GM23338 (cell line): ENCODE measurements at places on chromosomes 5 and 9.

DNA sequence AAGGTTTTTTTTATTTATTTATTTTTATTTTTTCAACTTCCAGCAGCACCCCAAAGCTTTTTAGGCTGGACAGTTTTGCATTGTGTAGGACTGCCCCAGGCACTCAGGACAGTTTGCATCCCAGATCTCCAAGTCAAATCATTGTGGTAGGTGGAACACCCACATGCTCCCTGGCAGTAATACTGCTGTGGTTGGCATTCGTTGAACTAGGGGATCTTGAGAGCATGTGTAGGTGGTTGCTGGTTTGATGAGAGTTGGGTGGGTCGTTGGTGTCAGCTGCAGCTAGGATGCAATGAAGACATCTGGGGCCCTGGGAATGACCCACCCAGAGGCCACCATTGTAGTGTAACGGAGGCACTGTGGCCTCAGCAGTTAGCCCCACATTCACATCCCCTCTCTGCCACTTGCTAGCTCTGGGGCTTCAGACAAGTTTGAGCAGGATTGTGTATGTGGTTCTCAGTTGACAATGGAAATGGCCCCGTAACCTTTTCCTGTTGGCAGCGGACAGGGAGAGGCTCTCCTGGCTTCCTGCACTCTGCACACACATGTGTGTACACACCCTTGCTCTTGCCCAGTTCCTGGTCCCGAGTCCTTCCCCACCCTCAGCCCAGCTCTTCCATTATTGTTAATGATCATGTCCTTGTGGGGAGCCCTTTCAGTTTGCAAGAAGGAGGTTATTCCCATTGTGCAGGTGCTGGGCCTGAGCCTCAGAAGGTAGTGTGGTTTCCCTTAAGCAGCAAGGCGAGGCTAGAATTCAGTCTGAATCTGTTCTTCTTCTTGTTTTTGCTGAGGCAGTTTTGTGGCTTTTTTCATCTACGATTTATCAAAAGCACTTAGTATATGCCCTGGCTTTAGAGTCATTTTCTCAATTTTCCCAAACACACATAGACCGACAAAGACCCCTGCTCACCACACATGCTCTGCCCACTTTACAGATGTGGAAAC, 46.5 kb downstream of the PPARGC1B start:
- peaks cover 8% of the 10 kb centered on the region for H3K4me1 ChIP-seq
- DNase-seq, result no peak
- H3K36me3 ChIP-seq, result no peaks in the 10 kb centered on the region
- H3K27me3 ChIP-seq, result no peaks in the 10 kb centered on the region
- no peak overlapping the region for H3K4me3 ChIP-seq

DNA sequence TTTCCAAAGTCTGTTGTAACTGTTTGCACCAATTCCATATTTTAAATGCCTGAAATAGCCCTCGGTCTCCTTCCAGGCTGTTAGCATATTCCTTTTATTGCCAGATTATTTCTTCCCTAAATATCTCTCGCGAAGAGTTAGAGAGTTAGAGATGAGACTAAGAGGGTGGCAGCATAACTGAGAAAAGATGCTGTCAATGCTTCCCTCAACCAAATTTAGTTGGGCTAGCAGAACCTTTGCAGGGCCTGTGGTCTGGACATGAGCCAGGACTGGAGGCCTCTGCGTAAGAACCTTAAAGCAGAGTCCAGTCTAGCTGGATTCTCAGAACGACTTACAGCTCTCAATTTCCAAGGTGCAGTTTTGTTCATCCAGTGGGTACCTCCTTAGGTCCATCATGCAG, 135.9 kb downstream of the GABRB2 start:
- H3K36me3 ChIP-seq, result no peaks in the 10 kb centered on the region
- no peaks in the 10 kb centered on the region for H3K27me3 ChIP-seq
- H3K4me1 ChIP-seq, result no peaks in the 10 kb centered on the region
- H3K27ac ChIP-seq, result no peak overlapping the region
- H3K4me3 ChIP-seq, result no peak overlapping the region

- no peak overlapping the region for H3K4me3 ChIP-seq
- no peak overlapping the region for H3K27ac ChIP-seq
- no peaks in the 10 kb centered on the region for H3K27me3 ChIP-seq
- H3K36me3 ChIP-seq, result no peaks in the 10 kb centered on the region
- peaks cover 3% of the 10 kb centered on the region; the same call in 1 of the 2 replicates for H3K4me1 ChIP-seq
These were observed 190.5 kb downstream of the ADAMTS12 start for GRCh38 chr5:33701251-33701650.

GRCh38 chr5:14143841-14144585, 871 bp downstream of the TRIO start:
- H3K4me3 ChIP-seq, result peak overlapping the region; percentile 96
- H3K27ac ChIP-seq, result no peak overlapping the region

DNA sequence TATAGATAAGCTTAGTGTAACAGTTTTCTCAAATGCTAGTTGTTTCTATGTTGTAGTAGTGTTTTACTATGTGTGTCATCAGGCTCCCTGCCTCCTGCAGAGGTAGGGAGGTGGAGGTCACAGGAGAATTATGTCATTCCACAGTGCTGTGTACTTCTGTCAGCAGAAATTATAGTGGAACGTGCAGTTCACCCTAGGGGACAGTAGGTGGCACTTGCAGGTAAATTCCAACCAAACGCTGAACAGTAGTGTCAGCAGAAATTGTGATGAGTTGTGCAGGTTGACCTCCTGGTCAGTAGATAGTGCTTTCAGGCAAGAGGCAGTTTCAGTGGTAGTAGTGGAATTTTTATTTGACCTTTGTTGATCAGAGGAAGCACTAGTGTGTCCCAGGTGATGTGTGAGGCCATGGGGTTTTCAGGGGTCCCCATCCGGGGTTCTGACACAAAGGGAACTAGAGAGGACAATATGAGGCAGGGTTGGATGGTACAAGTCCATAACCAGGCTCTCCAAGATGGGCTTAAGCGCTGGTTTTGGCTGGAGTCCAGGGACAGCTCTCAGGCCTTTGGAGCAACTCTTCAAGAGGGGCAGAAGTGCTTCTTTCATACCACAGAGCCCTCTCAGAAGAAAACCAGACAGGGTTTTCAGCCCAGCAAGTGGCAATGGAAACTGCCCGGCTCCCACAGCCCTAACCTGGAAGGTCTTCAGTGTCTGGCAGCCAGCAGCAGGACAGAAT, 402.9 kb downstream of the CYLC2 start:
- no peaks in the 10 kb centered on the region for H3K27me3 ChIP-seq
- H3K4me1 ChIP-seq, result no peaks in the 10 kb centered on the region
- peak; percentile 36 for DNase-seq
- no peak overlapping the region for H3K4me3 ChIP-seq
- H3K27ac ChIP-seq, result no peak overlapping the region
- no peaks in the 10 kb centered on the region for H3K36me3 ChIP-seq

DNA sequence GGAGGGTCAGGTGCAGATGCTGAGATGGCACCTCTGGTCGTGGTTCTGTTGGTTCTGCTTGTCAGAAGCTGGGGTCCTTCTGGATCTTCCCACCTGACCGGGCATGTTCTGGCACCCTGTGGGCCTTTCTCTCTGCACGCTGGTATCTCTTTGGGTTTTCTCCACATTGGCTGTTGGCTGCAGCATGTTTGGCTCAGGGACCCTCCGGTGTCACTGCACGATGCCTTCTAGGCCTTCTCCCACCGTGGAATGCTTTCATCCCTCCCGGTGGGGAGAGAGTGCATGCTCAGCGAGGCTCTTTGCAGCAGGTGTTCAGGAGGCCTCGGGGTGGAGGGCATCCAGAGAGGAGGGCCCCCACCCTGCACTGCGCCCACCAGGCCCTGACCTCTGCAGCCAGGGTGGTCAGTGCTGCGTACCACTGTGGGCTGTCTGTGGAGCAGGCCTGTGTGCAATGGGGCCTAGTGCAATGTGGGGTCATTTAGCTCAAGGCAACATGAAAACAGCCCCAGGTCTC, 119.4 kb downstream of the WNK2 start:
- H3K4me3 ChIP-seq, result no peak overlapping the region
- no peaks in the 10 kb centered on the region for H3K36me3 ChIP-seq
- H3K27me3 ChIP-seq, result no peaks in the 10 kb centered on the region
- peaks cover 4% of the 10 kb centered on the region; the same call in 1 of the 2 replicates for H3K4me1 ChIP-seq
- no peak for DNase-seq
- H3K27ac ChIP-seq, result no peak overlapping the region

GRCh38 chr9:126451316-126451885, 124.8 kb downstream of the MVB12B start:
- no peaks in the 10 kb centered on the region for H3K27me3 ChIP-seq
- H3K36me3 ChIP-seq, result no peaks in the 10 kb centered on the region
- no peak overlapping the region for H3K27ac ChIP-seq
- no peak for DNase-seq
- H3K4me3 ChIP-seq, result no peak overlapping the region

- H3K27me3 ChIP-seq, result no peaks in the 10 kb centered on the region
- peak; percentile 34 for DNase-seq
- peak overlapping the region; percentile 74 for H3K4me3 ChIP-seq
These were observed 514 bp downstream of the STOML2 start for GRCh38 chr9:35102465-35102768.

DNA sequence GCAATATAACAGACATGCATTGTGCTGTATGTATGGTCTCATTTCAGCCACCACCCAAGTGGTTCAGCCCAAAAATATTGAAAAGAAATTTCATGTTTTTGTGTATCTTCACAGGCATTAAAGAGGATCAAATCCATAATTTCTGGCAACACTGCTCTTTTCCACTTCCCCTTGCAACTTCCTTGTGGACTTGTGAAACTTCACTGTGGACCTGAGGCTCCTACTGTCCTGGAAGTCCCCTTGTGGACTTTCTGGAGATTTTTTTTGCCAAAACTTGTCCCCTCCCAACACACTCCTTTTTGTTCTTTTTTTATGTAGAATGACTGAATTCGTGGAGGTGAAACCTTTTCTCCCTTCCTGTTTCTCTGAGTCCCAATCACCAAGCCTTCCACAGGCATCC, 14.3 kb downstream of the OTULINL start:
- H3K27ac ChIP-seq, result no peak overlapping the region
- no peak for DNase-seq
- no peaks in the 10 kb centered on the region for H3K27me3 ChIP-seq
- H3K4me1 ChIP-seq, result no peaks in the 10 kb centered on the region
- no peaks in the 10 kb centered on the region for H3K36me3 ChIP-seq
- H3K4me3 ChIP-seq, result no peak overlapping the region
